ENCODE measurements at places on chromosomes 3 and 15. TPM values are rescaled to one million over a fixed set of nuclear protein-coding genes. Genes with fewer than 3 reads are reported as not detected.

The CATSPER2 gene
- total RNA-seq: 8.1 TPM

- no peak for DNase-seq
Observed at GRCh38 chr15:70063980-70064379, 33.7 kb downstream of the TLE3 start.

The KLF13 gene
- 86.0 TPM for total RNA-seq

GRCh38 chr15:85128621-85129020, 147.0 kb downstream of the PDE8A start:
- DNase-seq: no peak

DNA sequence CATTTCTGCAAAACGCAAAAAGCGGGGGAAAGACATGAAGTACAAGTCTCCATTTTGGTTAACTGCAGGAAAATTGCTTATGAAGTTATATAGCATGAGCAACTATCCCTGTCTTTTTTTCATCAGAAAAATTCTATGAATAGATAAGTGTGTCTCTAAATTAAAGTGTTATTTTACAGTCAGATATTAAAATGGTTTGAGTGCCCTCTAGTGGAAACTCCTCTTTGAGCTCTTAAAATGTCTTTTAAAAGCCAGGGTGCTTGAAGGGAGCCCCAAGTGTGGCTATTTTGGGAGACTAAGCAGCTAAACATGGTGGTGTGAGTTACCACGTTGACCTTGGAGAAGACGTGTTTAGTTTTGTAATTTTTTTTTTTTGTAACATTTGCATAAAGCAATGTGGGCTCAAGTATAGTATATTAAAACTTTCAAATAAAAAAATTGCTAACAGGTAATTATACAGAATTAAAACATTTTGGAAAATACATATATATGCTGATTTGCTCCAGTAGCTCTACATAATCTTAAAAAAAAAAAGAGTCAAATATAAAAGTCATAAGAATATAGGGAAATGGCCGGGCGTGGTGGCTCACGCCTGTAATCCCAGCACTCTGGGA, 77.2 kb downstream of the PPP2R3A start:
- DNase-seq: no peak

The LTF gene
- total RNA-seq: 0.83 TPM

The VGLL3 gene
- 39.2 TPM for total RNA-seq

DNA sequence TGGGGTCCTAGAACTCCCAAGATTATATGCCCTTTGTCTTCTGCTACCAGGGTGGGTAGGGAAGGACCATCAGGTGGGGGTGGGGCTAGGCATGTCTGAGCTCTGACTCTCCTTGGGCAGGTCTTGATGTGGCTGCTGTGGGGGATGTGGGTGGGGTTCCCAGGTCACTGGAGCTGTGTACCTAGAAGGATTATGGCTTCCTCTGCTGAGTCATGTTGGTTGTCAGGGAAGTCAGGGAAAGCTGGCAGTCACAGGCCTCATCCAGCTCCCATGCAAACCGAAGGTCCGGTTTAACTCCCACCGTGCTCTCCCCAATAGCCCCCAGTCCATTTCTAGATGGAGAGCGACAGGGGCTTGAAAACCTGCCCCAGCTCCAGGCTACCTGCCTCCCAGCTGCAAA, 35.2 kb downstream of the EID1 start:
- DNase-seq: no peak

- DNase-seq: no peak
Observed at GRCh38 chr15:68567345-68567744, 11.4 kb upstream of the CORO2B start.

DNA sequence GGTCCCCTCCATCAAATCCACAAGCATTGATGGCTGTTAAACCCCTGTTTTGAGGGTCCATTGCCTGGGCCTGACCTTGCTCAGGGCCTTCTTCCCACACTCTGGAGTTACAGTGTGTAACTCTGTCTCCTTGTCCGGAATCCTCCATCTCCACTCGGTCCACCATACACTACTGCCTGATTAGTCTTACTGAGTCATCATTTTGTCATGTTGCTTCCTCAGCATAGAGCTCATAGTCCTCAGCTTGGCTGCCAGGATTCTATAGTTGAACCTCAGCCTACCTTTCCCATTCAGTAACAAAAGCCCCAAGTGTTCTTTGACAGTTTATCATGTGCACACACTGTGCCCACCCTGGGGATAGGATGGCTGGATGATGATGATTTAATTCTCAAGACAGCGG, 113.0 kb downstream of the PDE8A start:
- DNase-seq: no peak

DNA sequence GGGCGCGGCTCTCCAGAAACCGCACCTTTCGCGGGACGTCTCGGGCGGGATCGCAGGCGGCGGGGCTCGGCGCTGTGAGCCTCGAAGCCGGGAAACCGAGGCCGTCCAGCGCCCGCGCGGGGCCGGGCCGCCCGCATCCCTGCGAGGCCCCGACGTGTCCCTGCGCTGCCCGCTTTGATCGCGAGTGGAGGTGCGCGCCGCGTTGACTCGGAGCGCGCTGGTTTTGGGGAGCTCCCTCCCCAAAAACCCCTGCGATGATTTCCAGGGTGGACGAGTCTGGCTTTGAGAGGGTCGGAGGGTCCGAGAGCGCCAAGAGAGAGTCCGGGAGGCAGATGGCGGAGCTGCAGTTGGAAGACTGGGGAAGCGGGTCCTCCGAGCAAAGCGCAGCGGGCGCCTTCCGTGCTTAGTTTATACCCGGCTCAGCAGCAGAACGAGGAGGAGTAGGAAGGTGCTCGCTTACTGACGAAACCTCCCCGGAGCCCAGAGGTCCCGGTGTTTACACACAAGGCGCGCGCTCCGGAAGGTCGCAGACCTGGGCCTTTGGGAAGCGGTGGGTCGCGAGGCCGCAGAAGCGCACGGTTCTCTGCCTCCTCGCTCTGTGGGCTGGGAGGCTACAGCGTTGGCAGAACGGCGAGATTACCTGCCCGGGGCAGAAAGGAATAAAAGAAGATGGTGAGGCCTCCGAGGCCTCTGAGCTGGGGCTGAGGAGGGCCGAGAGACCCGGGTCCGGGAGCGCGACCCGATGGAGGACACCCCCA, 687 bp downstream of the ALDH1A3 start:
- no peak for DNase-seq

The SGO1 gene
- total RNA-seq: 0.83 TPM

The CLCN2 gene
- 104 TPM for total RNA-seq

The SEMA3F gene
- total RNA-seq: 34.1 TPM

DNA sequence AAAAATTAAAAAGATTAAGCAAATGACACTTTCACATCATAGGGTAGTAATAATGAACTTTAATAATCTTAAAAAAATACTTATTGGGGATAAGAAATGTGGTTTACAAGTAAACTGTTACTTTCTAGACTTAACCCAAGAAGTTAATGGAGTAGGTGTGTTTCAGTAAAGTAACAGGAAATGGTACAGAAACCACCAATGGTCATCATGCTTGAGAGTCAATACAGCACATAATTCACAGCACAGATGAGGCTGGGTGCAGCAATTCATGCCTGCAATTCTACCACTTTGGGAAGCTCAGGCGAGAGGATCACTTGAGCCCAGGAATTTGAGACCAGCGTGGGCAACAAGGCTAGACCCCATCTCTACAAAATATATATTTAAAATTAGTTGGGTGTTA, 11.5 kb upstream of the USP50 start:
- no peak for DNase-seq

DNA sequence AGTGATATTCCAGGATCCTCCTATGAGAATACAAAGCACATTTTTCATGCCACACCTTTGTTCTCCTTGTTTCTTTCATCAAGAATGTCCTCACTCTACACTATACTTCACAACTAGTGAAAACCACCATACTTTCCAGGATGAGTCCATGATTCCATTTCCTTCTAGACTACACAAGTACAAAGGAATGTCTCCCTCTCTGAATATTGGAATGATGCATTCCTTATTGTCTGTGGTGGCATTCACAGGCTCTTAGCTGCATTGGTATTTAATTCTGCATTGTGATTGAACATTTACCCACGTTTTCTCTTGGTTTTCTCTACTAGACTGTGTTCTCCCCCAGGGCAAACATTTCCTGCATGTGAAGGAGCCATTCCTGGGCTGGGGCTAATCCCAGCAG, 217.5 kb downstream of the RAP2B start:
- no peak for DNase-seq

DNA sequence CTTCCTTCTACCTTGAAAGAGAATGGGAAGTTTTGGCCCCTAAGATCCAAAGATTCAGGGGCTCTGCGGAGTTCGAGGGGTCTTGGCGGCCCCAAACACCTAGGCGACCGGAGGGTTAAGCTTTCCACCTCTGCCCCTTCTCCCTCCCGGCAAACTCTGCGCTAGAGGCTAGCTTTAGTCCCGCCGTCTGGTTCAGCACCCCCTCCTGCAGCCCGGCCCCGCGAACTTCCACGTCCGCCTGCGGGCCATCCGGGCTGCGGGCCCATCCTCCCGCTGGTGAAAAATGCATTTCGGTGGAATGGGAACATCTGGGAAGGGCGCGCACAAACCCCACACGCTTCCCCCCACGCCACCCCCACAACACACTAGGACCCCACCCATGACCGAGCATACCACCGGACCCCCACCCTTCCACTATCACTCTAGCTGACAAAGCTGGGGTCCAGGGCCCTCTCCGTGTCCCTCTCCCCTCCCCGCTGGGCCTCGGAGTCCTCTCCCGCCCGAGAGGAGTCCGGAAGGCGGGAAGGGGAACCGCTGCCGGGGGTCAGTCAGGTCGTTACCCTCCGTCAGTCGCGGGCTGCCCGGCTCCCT, 1.0 kb downstream of the SHOX2 start:
- DNase-seq: no peak

DNA sequence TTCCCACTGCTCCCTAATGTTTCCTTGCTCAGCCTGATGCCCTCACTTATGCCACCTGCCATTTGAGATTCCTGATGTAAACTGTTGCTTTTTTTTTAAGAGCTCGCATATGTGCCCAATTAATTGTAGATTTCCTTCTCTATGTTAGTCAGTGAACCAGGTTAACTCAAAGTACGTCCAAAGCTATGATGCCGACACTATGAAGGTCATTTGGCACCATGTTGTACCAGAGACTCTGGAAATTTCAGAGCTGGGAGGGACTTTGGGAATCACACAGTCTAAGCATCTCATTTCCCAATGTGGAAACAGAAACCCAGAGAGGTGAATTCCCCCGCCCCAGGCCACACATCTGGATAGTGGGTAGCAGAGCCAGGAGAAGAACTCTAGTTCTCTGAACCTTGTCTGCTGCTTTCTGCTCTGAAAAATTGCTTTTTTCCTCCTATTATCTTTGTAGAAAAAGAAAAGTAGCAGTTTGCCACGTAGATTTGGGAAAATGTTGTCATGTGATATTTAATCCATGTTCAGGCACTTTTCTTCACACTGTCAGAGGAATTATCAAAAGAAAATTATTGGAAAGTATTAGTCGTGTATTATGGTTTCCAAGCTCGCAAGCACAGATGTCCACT, 38.5 kb upstream of the TNFAIP8L3 start:
- DNase-seq: no peak

The ANKDD1A gene
- total RNA-seq: 3.5 TPM

DNA sequence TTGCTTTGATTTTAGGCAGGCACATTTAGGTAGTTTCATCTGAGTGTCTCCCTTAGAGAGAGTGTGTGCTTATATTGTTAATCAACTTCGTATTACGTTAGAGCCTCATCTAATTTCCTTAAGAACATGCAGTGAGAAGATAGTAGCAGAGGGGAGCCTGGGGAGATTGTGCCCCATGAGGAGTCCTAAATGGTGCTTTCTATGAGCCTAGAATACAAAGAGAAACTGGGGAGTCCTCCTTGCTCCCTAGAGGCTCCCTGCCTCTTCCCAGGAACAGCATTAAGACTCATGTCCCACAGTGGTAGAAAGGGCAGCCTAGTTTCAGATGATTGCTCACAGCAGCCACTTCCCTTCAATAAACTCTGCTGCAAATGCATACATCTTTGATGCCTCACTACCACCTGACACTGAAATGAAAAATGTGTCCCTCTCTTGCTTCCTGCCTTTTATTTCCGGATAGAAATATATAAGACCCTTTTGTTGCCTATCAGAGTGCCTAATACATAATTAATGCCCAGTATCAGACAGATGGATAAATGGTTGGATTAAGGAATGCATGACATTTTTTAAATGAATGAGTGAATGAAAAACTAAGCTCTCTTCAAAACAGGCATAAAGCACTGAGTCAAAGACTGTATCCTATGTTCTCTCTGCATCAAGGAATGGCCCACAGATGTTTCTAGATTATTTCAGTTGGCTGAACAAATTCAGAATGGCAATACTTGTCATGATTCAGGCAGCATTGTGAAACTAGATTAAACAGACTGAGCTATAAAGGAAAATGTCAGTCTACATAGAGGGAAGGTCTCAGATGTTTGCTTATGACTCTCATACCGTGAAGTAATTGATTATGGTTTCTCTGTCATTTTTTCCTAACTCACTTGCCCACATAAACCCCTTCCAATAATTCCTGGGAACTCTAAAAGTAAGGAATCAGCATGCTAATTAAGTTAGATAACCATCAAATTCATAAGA, 362.1 kb downstream of the LRRC3B start:
- no peak for DNase-seq

- no peak for DNase-seq
Observed at GRCh38 chr3:154981664-154982063, 98.5 kb upstream of the MME start.

GRCh38 chr3:61562042-61562720, 810 bp downstream of the PTPRG start:
- no peak for DNase-seq

- DNase-seq: no peak
Observed at GRCh38 chr3:64901986-64902516, 214.3 kb upstream of the ADAMTS9 start.

The CDC25A gene
- total RNA-seq: 0.66 TPM

GRCh38 chr3:162338514-162338913, 841.9 kb downstream of the OTOL1 start:
- no peak for DNase-seq

GRCh38 chr15:77426871-77427270, 6.2 kb downstream of the HMG20A start:
- no peak for DNase-seq

DNA sequence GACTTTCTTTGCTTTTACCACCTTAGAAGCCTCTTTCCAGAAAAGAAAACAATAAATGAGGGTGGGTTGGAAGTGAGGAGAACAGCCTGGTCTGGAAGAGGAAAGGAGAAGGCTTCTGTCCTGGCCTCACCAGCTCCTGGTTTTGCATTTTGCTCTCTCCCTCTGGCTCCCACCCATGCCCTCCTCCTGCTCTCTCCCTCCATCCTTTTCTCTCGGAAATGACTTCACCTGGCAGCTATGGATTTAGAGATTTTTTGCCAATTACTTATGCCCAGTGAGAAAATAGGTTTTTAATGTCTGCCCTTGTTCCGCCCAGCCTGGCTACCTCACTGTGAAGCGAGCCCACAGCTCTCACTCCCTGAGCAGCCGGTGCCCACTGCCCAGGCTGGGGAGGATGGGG, 77.9 kb upstream of the NTRK3 start:
- DNase-seq: no peak

Measured in mucosa of gallbladder (tissue), 1 donor.